ENCODE measurements at places on chromosomes 4 and X. TPM values are rescaled to one million over a fixed set of nuclear protein-coding genes. Genes with fewer than 3 reads are reported as not detected.

PDE5A gene
- total RNA-seq: 0.29 TPM

- no peaks in the 10 kb centered on the region for H3K36me3 ChIP-seq
- H3K27ac ChIP-seq: no peak overlapping the region
- no peak overlapping the region for H3K4me3 ChIP-seq
These were observed 2.4 kb upstream of the TLR10 start for GRCh38 chr4:38785041-38785790.

DNA sequence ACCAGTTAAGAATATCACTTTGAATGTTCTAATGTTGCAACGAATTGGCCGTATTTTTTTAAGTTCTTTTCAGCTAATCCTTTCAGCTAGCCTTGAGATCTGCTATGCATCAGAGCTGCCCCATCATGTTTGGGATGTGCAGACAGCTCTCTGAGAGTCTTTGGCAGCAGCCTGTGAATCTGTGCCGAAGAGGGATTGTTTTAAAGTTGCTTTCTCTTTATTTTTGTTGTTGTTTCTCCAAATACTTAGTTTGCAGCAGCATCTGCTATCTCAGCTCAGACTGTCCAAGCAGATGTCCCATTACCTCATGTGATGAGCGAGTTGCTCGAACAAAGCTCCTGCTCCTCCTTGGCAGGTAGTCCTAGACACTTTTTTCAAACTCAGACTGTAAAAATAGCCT, 1002.5 kb upstream of the INTU start:
- no peaks in the 10 kb centered on the region for H3K4me1 ChIP-seq
- H3K36me3 ChIP-seq: peaks cover 43% of the 10 kb centered on the region

GRCh38 chr4:111641813-111642579, 503.3 kb upstream of the FAM241A start:
- H3K4me1 ChIP-seq: no peaks in the 10 kb centered on the region
- no peak overlapping the region for H3K4me3 ChIP-seq
- no peaks in the 10 kb centered on the region for H3K27me3 ChIP-seq
- peak; percentile 60 for DNase-seq
